Thymus (tissue), 14 donors: ENCODE measurements at places on chromosomes 5 and 9. TPM values are rescaled to one million over a fixed set of nuclear protein-coding genes. Genes with fewer than 3 reads are reported as not detected.

DNA sequence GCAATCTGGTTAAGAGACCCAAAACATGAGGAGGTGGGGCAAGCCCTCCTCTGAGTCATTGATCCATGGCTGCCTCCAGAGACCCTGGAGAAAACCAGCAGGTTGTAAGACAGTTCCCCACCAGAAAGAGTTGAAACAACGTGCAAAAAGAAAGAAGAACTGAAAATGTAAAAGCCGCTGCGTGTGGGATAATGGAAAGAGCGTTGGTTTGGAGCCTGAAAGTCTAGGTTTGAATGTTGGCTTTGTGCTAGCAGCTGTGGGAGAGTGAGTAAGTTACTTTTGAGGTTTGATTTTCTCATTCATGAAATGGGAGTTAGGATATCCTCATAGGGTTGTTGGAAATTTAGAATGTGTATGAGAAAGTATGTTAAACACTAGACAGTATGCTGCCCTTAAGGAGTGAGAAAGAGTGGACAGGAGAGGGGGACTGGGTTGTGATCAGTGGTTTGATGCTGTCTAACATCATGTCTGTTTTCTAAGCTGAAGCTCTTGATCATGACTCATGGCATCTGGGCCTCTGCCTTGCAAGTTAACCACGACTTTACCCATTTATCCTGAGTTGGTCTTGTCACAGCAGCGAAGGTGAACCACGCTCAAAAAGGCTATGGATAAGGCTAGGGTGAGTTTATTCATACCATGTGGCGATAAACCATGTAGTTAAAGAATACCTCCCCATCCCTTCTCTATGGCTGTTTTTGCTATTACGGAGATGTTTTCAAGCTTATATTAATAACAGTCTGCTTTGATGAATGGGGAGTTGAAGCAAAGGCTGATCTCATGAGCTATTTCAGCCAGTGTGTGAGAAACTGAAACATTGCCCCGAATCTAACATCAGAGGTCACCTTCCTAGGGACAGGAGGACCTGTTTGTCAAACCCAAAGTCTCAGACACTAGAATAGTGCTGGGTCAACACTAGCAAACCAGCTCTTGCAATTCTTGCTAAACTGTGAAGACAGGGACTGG is 41.3 kb downstream of the ZNF366 start:
- H3K27me3 ChIP-seq = no peaks in the 10 kb centered on the region
- H3K4me3 ChIP-seq = no peak overlapping the region
- H3K4me1 ChIP-seq = no peaks in the 10 kb centered on the region
- H3K27ac ChIP-seq = no peak overlapping the region

- no peak for DNase-seq
- H3K4me1 ChIP-seq = peaks cover 45% of the 10 kb centered on the region
- H3K27me3 ChIP-seq = no peaks in the 10 kb centered on the region
- no peak overlapping the region for H3K27ac ChIP-seq
- no peaks in the 10 kb centered on the region for H3K36me3 ChIP-seq
Observed at GRCh38 chr9:4592295-4592694, 69.8 kb upstream of the PLPP6 start.

DNA sequence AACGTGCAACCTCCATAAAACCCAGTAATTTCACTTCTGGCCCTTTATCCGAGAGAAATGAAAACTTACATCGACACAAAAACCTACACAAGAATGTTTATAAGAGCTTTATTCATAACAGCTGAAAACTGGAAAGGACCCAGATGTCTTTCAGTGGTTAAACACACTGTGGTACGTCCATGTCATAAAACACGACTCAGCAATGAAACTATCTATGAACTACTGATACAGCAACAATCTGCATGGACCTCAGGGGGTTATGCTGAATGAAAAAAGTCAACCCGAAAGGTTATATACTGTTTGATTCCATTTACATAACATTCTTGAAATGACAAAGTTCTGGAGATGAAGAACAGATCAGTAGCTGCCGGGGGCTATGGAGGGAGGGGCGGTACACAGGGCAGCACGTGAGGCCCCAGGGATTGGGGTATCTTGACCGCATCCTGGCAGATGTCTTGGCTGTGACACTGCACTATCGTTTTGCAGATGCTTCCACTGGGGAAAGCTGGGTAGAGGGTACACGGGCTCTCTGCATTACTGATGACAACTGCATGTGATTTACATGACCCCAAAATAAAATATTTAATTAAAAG is 4.1 kb downstream of the CCDC127 start:
- H3K36me3 ChIP-seq = peaks cover 8% of the 10 kb centered on the region
- no peak overlapping the region for H3K27ac ChIP-seq
- no peak overlapping the region for H3K4me3 ChIP-seq
- no peaks in the 10 kb centered on the region for H3K4me1 ChIP-seq

- H3K4me3 ChIP-seq = no peak overlapping the region
- peaks cover 2% of the 10 kb centered on the region for H3K27me3 ChIP-seq
- H3K27ac ChIP-seq = no peak overlapping the region
- no peak for DNase-seq
Observed at GRCh38 chr9:6049798-6050197, 34.4 kb upstream of the RANBP6 start.

DNA sequence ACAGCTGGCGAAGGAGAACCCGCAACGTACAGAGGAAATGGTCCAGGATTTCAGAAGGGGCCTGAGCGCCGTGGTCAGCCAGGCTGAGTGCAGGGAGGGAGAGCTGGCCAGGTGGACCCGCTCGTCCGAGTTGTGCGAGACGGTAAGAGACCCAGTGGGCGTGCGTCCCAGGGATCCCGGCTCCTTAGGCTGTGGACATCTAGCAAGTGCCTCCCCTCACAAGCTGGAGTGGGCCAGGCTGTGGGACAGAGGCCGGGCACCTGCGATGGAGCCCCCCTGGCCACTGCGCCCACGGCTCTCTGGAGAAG is 29.5 kb upstream of the LRRC14B start:
- no peaks in the 10 kb centered on the region for H3K36me3 ChIP-seq
- no peaks in the 10 kb centered on the region for H3K4me1 ChIP-seq
- no peak for DNase-seq
- H3K27ac ChIP-seq = no peak overlapping the region
- H3K4me3 ChIP-seq = no peak overlapping the region
- H3K27me3 ChIP-seq = no peaks in the 10 kb centered on the region

DNA sequence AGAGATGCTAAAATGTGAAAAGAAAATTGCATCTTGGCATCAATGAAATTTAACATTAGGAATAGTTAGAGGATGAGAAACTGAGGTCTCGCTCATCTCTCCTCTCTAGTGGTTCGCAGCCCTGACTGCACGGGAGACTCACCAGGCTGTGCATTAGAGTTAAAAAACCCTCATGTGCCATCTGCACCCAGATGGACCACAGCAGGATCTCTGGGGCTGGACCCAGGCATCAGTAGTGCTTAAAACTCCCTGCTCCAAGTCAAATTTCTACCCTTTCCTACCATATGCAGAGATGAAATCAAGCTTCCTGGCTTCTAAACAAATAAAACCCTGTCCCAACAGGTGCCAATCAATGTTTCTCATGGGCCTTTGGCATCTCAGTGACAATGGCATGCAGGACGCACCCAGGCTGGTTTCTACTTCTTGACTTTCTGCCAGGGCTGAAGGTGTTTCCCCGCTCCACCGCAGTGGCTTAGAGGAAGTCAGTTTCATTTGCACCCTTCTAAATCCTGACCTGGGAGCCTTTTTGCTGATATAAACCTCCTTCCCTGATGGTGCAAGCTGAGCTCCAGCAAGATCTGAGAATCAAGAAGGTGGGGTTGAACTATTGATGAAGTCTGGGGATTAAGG is 132.6 kb downstream of the NSG2 start:
- no peak for DNase-seq
- no peak overlapping the region for H3K4me3 ChIP-seq
- H3K27ac ChIP-seq = no peak overlapping the region
- no peaks in the 10 kb centered on the region for H3K36me3 ChIP-seq
- H3K4me1 ChIP-seq = no peaks in the 10 kb centered on the region

DNA sequence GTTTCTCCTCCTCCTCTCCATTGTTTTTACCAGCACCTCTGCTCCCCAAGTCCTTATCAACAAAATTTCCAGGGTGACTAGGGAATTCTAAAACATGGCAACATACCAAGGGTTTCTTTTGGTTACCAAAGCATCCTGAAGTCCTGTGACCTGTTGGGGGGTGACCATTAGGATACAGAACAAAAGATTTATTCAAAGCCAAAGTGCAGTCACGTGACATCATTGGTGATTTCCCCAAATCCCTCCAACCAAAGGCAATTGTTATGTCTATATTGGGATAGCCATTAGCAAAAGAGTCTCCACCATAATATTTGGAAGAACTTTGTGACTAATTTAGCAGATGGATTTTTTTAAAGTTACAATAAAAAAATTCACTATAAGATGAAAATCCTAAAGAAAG is 168.4 kb downstream of the TRPM6 start:
- H3K4me1 ChIP-seq = no peaks in the 10 kb centered on the region
- no peaks in the 10 kb centered on the region for H3K36me3 ChIP-seq
- H3K27ac ChIP-seq = no peak overlapping the region
- no peak for DNase-seq
- no peak overlapping the region for H3K4me3 ChIP-seq

DNA sequence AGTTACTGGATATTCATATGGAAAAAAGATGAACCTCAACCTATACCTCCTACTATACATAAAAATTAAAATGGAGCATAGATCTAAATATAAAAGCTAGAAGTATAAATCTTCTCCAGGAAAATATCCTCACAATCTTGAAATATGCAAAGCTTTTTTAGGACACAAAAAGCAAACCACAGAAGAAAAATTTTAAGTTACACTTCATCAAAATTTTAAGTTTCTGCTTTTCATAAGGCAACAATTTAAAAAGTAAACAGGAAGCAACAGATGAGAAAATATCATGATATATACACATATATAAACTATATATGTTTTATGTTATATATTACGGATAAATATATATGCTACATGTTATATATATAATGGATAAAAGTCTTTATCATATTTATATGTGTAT is 157.5 kb downstream of the ADAMTS6 start:
- H3K4me1 ChIP-seq = no peaks in the 10 kb centered on the region
- no peaks in the 10 kb centered on the region for H3K36me3 ChIP-seq
- no peak overlapping the region for H3K4me3 ChIP-seq
- no peak for DNase-seq
- H3K27ac ChIP-seq = no peak overlapping the region

DNA sequence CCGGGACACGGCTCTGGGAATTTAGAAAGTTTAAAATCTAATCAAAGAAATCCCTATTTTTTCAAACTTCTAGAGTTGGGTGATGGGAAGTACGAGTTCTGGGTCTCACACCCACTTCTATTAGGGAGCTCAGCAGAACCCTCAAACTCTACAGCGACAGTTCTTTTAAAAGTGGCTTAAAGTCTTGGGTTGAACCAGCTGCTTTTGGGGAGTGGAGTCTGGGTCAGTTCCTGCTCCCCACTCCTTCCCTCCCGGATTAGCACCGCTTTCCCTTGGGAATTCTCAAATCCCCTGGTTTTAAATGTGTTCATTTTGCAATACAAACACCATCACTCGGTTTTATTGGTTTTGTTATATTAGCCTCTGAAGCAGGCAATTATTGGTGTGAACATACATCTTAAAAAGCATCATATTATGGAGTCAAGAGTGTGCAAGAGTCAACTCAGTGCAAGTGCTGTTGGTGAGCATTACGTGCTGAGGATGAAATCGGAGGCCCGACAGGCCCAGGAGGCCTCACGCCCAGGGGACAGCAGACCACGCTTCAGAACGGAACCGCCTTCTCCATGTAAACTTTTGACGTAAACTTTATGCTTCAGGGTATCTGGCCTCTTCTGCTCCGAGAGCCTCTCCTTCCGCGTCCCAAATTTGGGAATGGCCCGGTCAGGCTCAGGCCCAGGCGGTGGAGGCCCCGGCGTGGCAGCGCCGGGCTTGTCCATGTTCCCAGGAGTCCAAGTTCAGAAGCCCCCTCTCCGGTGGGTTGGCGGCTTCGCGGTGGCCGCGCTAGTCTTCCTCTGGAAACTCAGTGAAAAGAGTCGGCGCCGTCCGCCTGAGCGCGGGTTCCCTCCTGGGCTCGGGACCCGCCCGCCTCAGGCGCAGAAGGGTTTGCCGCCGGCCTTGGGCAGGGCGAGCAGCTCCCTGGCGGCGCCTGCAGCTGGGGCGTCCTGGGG is 5.3 kb downstream of the IRX4 start:
- H3K27me3 ChIP-seq = peaks cover 100% of the 10 kb centered on the region
- H3K4me1 ChIP-seq = no peaks in the 10 kb centered on the region
- H3K27ac ChIP-seq = no peak overlapping the region
- H3K4me3 ChIP-seq = no peak overlapping the region
- no peaks in the 10 kb centered on the region for H3K36me3 ChIP-seq

DNA sequence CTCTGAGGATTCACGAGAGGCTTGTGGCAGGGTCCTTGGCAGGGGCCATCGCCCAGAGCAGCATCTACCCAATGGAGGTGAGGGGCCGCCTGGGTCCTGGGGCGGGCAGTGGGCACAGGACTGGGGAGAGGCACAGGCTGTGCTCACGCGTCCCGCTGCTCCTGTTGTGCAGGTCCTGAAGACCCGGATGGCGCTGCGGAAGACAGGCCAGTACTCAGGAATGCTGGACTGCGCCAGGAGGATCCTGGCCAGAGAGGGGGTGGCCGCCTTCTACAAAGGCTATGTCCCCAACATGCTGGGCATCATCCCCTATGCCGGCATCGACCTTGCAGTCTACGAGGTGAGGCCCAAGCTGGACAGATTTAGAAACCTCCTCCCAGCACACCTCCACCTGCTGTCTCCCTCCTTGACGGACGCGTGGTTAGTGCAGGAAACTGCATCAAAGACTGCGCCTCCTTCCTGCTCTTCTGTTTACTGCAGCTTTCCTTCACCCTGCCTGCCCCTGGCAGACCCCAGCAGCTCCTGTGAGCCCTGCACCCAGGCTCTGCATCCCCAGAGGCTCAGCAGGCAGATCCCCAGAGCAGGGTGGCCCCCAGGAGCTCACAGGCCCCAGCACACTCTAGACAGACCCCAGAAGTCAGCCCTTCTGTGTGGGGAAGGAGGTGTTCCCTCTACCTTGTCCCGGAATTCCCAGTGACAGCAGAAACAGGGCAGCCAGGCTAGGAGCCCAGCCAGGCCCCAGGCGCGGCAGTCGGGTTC is 21.2 kb downstream of the PTGES2 start:
- peaks cover 65% of the 10 kb centered on the region for H3K4me1 ChIP-seq
- H3K36me3 ChIP-seq = peaks cover 85% of the 10 kb centered on the region
- H3K27ac ChIP-seq = peak overlapping the region; percentile 75

- no peaks in the 10 kb centered on the region for H3K36me3 ChIP-seq
- DNase-seq = no peak
- H3K27me3 ChIP-seq = no peaks in the 10 kb centered on the region
- H3K4me3 ChIP-seq = no peak overlapping the region
Observed at GRCh38 chr5:17891881-17892280, 257.6 kb downstream of the TAF11L14 start.

The PHF24 gene
- 0.37 TPM for polyA plus RNA-seq

The IFNK gene
- 0.52 TPM for polyA plus RNA-seq

The LCN15 gene
- 0.43 TPM for polyA plus RNA-seq

The PRRT1B gene
- not detected for polyA plus RNA-seq

The SHC3 gene
- 0.16 TPM for polyA plus RNA-seq

The COL5A1 gene
- polyA plus RNA-seq = 3.2 TPM

The HTR4 gene
- 0.05 TPM for polyA plus RNA-seq

The UGCG gene
- polyA plus RNA-seq = 37.1 TPM

The UAP1L1 gene
- 9.4 TPM for polyA plus RNA-seq

The IL5 gene
- polyA plus RNA-seq = 0.43 TPM

The CCDC69 gene
- 30.9 TPM for polyA plus RNA-seq

The NMUR2 gene
- 0.23 TPM for polyA plus RNA-seq

The GNA14 gene
- polyA plus RNA-seq = 1.4 TPM
